ENCODE measurements at places on chromosomes 5 and 9.

GRCh38 chr9:124511891-124512805 lies 4.9 kb upstream of the NR5A1 start:
- DNase-seq, result no peak

GRCh38 chr5:160333721-160334120 lies 21.4 kb upstream of the CCNJL start:
- DNase-seq, result no peak

- no peak for DNase-seq
Measured at GRCh38 chr5:38795986-38796741, 49.6 kb upstream of the OSMR start.

GRCh38 chr5:177302354-177303110 lies 987 bp downstream of the RAB24 start:
- DNase-seq, result no peak

GRCh38 chr5:165829504-165829903 lies 2324.1 kb downstream of the MAT2B start:
- no peak for DNase-seq

GRCh38 chr5:87347272-87347671 lies 65.5 kb downstream of the CCNH start:
- DNase-seq, result no peak

DNA sequence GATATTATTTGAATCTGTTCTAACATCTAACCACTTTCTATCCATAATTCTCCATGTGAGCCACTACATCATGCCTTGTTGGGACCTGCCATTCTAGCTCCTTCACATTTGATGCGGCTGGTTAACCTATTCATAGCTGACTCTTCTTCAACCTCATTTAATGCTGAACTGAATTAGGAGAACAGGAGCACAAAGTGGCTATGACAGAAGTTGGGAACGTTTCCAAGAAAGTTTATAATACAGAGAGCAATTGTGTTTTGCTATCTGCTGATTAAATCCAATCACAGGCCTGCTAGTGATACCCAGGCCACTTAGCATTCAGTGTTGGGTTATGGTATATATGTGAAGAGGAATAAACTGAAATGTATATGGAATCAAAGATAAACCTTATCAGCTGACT lies 440.3 kb downstream of the PTPRD start:
- DNase-seq, result no peak

- DNase-seq, result no peak
Measured at GRCh38 chr5:178380541-178381074, 148.0 kb upstream of the PHYKPL start.

- no peak for DNase-seq
Measured at GRCh38 chr5:72691751-72692150, 124.7 kb upstream of the TNPO1 start.

- no peak for DNase-seq
Measured at GRCh38 chr5:61534481-61535267, 202.6 kb downstream of the ZSWIM6 start.

GRCh38 chr5:5191906-5192305 lies 51.8 kb downstream of the ADAMTS16 start:
- DNase-seq, result no peak

DNA sequence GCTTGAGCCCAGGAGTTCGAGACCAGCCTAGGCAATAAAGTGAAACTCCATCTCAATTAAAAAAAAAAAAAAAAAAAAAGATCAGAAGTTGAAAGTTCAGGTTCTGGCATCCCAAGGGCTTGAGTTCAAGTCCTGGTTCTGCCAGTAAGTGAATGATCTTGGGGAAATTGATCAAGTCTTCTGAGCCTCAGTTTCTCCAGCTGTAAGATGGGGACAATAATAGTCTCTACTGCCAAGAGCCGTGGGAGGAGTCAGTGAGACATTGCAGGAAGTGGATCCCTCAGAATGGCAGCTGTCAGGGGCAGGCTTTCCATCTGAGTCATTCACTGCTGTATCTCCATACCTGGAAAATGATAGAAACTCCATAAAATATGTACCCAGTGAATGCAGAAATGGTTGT lies 37.8 kb upstream of the FUBP3 start:
- DNase-seq, result no peak

DNA sequence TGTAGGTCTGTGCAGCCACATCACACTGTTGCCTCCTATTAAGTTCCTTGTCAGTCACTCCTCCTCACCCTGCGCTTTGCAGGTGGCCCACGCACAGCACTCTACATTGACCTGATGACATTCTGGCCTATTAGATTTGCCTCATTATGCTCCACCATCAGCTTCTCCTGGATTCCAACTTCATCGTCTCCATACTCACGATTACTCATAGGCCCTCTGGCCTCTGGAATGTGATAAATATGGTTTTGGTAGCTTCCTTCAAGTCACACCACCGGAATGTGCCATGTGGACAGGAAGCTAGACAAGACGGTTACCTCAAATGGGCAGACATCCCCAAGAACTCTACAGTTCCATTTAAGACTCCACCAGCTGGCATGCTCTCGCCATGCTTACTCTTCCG lies 158.0 kb upstream of the LHFPL2 start:
- DNase-seq, result peak; percentile 49

GRCh38 chr5:60503771-60504170 lies 196.2 kb downstream of the DEPDC1B start:
- no peak for DNase-seq

Measured in HTR-8/SVneo (cell line).